GOT3 (cell line): ENCODE measurements at places on chromosomes 11 and 22.

GRCh38 chr22:20237480-20238440 lies 30.4 kb downstream of the RTN4R start:
- DNase-seq = no peak

GRCh38 chr22:20551805-20552442 lies 44.5 kb downstream of the MED15 start:
- no peak for DNase-seq

GRCh38 chr11:75323609-75324008 lies 27.9 kb downstream of the ARRB1 start:
- no peak for DNase-seq

DNA sequence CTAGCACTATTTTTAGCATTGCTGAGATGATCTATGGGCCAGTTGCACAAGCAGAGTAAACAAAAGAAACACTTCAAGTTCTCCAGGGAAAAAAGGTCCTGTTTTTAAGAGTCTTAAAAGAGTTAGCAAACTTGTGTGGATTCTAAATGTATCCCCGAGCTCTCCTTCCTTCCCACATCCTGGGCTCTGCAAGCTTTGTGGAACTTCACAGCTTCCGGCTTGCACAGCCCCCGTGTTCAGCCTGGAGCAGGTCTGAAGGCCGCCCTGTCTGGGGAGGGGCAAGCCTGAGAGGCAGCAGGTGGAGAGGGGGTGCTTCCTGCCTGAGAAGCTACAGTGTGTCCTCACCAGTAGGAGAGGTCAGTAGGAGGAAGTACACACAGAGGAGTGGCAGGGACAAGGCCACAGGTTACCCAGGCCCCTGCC lies 35.1 kb upstream of the SUSD2 start:
- DNase-seq = no peak

DNA sequence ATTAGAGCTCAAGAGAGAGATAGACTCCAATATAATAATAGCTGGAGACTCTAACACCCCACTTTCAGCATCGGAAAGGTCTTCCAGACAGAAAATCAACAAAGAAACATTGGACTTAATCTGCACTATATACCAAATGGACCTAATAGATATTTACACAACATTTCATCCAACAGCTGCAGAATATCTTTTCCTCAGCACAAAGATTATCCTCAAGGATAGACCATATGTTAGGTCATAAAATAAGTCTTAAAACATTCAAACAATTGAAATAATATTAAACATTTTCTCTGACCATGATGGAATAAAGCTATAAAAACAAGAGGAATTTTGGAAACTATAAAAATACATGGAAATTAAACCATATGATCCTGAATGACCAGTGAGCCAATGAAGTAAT lies 45.1 kb upstream of the FAM181B start:
- DNase-seq = no peak

GRCh38 chr22:27882507-27883290 lies 36.4 kb downstream of the PITPNB start:
- DNase-seq = no peak

GRCh38 chr11:1665313-1665712 lies 31.7 kb upstream of the KRTAP5-6 start:
- no peak for DNase-seq

- no peak for DNase-seq
These were observed 47.5 kb downstream of the NOX4 start for GRCh38 chr11:89443361-89444322.

DNA sequence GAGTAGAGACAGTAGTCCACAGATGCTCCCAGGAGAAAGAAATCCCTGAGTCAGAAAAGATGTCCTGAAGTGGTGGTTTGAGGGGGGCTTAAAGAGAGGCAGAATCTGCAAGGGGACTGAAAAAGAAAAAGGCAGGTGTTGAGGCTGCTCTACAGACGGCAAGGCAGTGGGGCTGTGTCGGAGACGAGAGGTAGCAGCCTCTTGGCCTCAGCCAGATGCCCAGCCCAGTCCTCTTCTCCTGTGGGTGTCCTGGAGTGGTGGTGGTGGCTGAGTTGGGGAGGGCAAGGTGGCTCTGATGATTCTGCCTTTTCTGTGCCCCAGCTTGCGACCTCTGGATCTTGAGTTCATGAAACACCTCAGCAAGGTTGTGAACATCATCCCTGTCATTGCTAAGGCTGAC lies 9.3 kb upstream of the WBP2NL start:
- no peak for DNase-seq

- no peak for DNase-seq
These were observed 58.7 kb upstream of the NCAM1 start for GRCh38 chr11:112902361-112903011.

GRCh38 chr22:23698673-23699235 lies 7.9 kb downstream of the RGL4 start:
- no peak for DNase-seq

DNA sequence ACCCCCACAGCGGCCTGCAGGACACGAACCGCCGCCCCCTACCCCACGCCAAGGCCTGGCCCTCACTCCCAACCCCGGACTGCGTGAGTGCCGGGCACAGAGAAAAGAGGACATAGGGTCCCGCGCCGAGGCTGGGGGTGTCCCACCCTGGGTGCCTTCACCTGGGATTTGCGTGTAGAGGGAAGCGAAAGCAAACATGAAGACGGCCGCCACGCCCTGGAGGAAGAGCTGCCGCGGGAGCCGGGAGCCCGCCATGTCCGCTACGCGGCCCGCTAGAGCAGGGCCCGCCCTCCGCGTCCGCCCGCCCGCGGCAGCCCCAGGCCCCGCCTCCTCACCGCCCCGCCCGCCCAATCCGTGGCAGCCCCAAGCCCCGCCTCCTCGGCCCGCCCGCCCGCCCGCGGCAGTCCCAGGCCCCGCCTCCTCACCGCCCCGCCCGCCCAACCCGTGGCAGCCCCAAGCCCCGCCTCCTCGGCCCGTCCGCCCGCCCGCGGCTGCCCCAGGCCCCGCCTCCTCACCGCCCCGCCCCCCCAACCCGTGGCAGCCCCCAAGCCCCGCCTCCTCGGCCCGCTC lies at the start of gene LMF2:
LMF2 (minus strand) TSS at position 282 of the 570 bp plus-strand sequence; CDS start at position 255, 27 bp downstream.
- DNase-seq = peak; percentile 98

DNA sequence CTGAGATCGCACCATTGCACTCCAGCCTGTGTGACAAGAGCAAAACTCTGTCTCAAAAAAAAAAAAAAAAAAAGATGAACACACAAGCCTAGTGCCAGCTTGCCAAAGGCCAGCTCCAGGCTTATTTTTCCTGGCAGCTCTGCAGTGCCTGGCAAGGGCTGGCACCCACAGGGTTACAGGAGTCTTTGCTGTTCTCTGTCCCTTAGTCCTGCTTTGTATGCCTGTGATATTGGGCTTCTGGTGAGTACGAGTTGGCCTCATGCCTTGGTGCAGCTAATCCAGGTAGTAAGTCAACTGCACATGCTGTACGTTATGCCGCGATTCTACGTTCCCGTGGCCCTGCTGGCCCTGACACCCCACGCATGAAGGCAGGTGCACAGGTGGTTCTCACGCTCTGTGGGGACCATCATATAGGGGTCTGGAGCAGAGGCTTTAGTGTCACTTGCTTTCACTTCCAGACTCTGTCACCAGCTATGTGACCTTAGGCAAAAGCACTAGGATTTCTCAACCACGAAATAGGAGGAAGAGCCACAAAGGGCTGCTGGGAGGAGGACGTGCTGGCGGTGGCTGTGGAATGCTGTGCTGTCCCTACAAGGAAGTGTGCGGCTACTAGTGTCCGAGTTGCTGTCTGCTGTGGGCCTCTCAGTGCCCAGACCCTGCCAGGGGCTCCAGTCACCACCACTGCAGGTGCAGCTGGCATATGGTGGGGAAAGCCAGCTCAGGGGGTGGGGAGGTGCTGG lies 21.4 kb upstream of the RASL10A start:
- DNase-seq = no peak

DNA sequence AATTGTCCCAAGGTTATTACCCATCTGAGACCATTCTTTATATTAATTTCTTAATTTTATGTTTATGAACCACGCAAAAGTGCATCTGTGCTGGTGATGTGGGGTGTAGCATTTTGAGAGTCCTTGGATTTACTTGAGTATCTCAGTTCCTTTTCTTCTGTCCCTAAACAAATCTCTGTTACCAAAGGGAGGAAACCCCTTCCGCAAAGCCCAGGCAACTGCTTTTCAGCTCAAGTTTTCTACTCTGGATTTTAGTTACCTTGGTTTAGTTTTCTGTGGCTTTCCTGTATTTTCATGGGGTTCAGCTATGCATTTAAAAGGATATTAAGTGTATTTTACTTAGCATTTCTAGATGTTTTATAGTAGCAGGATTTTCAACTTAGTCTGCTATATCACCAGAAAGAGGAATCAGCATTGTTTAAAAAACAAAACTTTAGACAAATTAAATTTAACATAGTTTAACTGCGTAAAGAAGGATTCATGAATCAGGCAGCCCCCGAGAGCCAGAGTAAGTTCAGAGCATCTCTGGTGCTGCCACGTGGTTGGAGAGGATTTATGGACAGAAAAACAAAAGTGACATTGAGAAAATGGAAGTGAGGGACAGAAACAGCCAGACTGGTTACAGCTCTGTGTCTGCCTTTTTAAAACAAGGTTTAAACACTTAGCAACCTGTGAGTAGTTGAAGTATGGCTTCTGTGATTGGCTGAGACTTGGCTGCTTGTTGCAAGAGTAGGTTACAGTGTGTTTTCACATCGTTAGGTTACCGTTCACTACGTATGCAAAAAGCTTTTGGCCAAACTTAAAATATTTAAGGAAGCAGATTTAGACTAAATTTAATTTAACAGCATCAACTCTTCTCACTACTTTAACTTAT lies 9.6 kb downstream of the ADM start:
- DNase-seq = no peak

- DNase-seq = no peak
These were observed 3.5 kb upstream of the GLB1L3 start for GRCh38 chr11:134272381-134273316.

DNA sequence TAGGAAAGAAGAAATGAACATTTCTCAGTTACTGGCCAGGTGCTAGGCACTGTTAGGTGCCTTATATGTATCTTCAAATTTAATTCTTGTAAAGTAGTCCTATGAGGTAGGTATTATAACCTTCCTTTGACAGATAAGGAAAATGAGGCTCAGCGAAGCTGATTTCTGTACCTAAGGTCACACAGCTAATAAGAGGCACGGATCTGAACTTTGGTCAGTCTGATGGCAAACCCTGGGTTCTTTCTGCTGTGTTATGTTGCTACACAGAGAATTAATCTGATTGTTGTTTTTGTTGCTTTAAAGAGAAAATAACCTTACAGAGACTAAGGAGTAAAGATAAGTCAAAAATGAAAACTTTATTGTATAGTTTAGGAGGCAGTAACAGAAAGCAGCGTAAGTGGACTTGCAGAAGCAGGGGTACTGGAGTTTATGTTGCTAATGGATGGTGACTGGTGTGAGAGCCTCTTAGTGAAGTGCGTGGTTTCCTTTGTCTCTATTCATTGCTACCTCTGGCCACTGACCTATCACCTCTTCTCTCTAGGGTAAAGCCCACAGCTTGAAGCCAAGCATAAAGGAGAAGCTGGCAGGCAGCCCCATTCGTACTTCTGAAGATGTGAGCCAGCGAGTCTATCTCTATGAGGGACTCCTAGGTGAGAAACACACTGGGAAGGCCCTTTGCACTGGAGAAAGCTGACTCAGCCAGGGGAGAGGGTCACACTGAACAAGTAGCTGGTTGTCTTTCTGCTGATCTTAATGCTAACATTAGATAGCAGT lies 38.3 kb downstream of the MADD start:
- no peak for DNase-seq

DNA sequence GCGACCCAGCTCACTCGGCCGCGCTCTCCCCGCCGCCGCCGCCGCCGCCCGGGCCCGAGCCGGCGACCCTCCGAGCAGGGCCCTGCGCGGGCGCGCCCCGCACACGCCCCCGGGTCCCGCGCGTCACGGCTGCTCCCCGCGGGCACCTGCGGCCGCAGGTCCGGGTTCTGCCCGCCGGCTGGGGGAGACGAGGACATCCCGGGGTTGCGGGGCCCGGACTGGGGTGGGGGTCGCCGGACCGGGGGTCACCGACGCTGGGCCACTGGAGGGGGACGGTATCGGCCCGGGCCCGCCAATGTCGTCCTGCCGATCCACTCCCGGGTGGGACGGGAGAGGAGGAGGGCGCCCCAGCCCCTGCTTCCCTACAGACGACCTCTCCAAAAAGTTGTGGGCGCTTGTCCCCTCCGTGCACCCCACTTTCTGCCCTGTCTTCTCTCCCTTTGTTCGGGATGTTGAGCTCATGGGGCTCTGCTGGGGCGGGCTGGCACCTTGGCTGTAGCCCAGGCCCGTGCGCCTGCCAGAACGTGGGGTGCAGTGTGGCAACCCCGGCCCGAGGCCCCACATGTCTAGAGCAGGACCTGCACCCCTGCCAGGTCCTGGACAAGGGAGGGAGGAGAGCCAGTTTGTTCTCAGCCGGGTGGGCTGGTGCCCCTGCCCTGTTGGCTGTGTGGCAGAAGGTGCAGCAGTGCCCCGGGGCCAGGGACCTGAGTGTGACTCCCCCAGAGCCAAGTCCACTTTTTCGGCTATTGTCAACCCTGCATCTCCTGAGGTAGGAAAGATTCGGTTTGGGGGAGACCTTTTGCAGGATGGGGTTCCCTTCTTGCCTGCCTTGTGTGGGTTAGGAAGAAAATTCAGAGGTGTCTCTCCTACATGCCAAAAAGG lies 40.2 kb upstream of the CELSR1 start:
- DNase-seq = no peak

DNA sequence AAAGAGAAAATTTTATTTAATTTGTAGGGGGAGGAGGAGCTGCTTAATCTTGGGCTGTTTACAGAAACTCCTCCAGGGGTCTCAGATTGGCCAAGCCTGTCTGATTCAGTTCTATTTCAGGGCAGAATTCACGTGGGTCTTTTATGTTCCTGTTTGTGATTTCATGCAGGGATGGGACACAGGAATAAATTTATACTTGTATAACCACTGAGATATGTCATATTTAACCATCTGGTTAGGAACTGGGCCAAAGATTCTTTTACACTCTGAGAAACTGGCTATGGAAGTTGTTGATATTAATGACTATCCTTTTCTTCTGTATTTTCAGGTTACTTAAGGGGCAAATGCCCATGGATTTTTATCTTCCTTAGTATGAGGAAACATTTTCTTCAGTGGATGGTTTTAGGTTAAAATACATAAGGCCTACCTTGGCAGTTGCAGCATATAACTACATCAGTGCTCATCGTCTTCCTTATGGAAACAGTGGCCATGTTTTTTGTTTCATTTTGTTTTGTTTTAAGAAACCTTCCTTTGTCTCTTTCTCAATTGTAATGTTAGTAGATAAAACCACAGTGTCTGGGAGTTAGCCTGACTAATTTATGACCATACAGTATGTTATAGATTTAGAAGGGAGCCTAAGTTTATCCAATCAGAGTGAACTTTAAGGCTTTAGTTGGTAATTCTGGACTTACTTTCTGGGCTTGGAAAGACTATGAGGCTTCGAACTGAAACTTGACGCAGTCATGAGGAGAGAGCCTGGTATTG lies 132.4 kb upstream of the ANO3 start:
- DNase-seq = no peak

- no peak for DNase-seq
These were observed 12.7 kb downstream of the MED15 start for GRCh38 chr22:20520093-20520511.
